ENCODE measurements at places on chromosomes 1 and 21. TPM values are rescaled to one million over a fixed set of nuclear protein-coding genes. Genes with fewer than 3 reads are reported as not detected.

KLF17 gene
- not detected for polyA plus RNA-seq

ELAPOR1 gene
- polyA plus RNA-seq, result 0.28 TPM

PDZK1 gene
- polyA plus RNA-seq, result 659 TPM

KCNA10 gene
- not detected for polyA plus RNA-seq

ZNF683 gene
- polyA plus RNA-seq, result not detected

ZBTB8B gene
- 0.06 TPM for polyA plus RNA-seq

C1orf56 gene
- 12.8 TPM for polyA plus RNA-seq

IFI44L gene
- 5.7 TPM for polyA plus RNA-seq

TLCD4 gene
- 2.4 TPM for polyA plus RNA-seq

ROR1 gene
- polyA plus RNA-seq, result 0.77 TPM

TMEM82 gene
- polyA plus RNA-seq, result 25.4 TPM

LRRC53 gene
- polyA plus RNA-seq, result not detected

RPF1 gene
- polyA plus RNA-seq, result 44.1 TPM

ANGPTL3 gene
- polyA plus RNA-seq, result 19.2 TPM

CHI3L1 gene
- 96.6 TPM for polyA plus RNA-seq

ZC3H12A gene
- polyA plus RNA-seq, result 3.8 TPM

OR2AK2 gene
- polyA plus RNA-seq, result not detected

ARV1 gene
- 38.5 TPM for polyA plus RNA-seq

SMIM1 gene
- 49.5 TPM for polyA plus RNA-seq

MEX3A gene
- polyA plus RNA-seq, result 1.0 TPM

TOMM40L gene
- polyA plus RNA-seq, result 29.0 TPM

ITGB2 gene
- polyA plus RNA-seq, result 9.5 TPM

SERPINC1 gene
- 0.82 TPM for polyA plus RNA-seq

GJA4 gene
- 31.9 TPM for polyA plus RNA-seq

DNM3 gene
- 5.9 TPM for polyA plus RNA-seq

TMPRSS3 gene
- 3.0 TPM for polyA plus RNA-seq

ADAM30 gene
- not detected for polyA plus RNA-seq

LINGO4 gene
- polyA plus RNA-seq, result 0.32 TPM

CD1D gene
- polyA plus RNA-seq, result 0.77 TPM

GNAT2 gene
- polyA plus RNA-seq, result not detected

RHOC gene
- 501 TPM for polyA plus RNA-seq

C1orf116 gene
- 11.9 TPM for polyA plus RNA-seq

SLAMF7 gene
- 0.65 TPM for polyA plus RNA-seq

RNF19B gene
- polyA plus RNA-seq, result 17.3 TPM

LHX8 gene
- polyA plus RNA-seq, result not detected

SLC22A15 gene
- 3.5 TPM for polyA plus RNA-seq

SPRR2E gene
- not detected for polyA plus RNA-seq

AVPR1B gene
- not detected for polyA plus RNA-seq

DAB1 gene
- not detected for polyA plus RNA-seq

NGF gene
- polyA plus RNA-seq, result 6.0 TPM

RCC1 gene
- polyA plus RNA-seq, result 5.7 TPM

LYPLAL1 gene
- 116 TPM for polyA plus RNA-seq

DCAF6 gene
- 30.8 TPM for polyA plus RNA-seq

THEM5 gene
- not detected for polyA plus RNA-seq
